Right ventricle myocardium inferior (tissue), 1 donor: ENCODE measurements at places on chromosomes 3 and 15. TPM values are rescaled to one million over a fixed set of nuclear protein-coding genes. Genes with fewer than 3 reads are reported as not detected.

GRCh38 chr15:101810876-101811275 lies 1.1 kb upstream of the OR4F15 start:
- no peak for DNase-seq

The CHRNA3 gene
- 0.08 TPM for total RNA-seq

The BCHE gene
- 5.5 TPM for total RNA-seq

The PLOD2 gene
- 19.7 TPM for total RNA-seq

DNA sequence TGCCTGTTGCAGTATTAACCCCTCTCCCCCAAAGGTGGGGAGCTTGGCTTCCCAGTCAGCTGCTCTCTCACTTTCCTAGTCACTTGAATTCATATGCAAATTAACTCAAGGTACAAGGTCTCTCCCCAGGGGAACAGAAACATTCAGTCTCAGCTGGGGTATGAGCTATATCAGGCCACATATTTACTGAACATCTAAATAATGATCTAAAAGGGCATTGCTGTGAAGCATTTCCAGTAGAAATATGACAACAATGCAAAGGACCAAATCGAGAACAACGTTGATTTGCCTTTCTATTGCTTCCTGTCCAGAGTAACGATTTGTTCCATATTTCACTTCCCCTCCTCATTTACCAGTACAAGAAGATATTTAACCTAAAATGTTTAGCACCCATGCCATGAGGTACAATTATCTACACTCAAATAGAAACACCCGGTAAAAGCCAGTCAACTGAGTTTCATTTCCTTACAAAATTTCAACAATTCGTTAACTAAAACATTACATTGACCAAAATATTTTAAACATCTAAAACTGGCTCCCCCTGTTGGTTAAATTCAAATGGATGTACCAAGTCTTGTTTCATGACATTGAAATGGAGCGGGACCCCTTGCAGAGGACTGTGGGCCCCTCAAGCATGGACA lies 36.5 kb upstream of the KLHL6 start:
- DNase-seq: no peak

- no peak for DNase-seq
Measured at GRCh38 chr3:89072642-89073041, 34.8 kb upstream of the EPHA3 start.

The DHFR2 gene
- total RNA-seq: 2.7 TPM

GRCh38 chr15:56760186-56760585 lies 26.9 kb upstream of the ZNF280D start:
- no peak for DNase-seq

The LRRC2 gene
- total RNA-seq: 110 TPM

DNA sequence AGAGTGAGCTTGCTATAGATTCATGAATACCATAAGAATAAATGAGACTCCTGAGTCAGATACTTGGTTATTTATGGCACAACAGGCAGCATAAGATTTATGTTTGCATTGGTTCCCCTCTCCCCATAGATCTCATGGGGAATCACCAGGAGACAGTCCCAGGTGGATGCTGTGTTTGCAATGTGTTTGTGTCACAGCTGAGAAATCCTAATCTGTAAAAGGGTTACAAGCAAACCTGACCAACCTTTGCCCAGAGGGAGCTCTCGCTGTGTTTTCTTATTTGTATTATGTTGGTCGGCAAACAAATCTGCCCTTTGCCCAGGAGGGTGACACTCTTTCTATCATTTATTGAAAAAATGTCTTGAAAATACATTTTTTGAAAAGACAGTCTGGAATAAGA lies 236.2 kb downstream of the ZPLD1 start:
- no peak for DNase-seq

The LRRC3B gene
- total RNA-seq: 0.38 TPM

The NR1I2 gene
- not detected for total RNA-seq

- no peak for DNase-seq
Measured at GRCh38 chr3:151468284-151468917, 7.5 kb upstream of the IGSF10 start.

GRCh38 chr3:134308350-134308891 lies 57.8 kb upstream of the RYK start:
- DNase-seq: no peak

DNA sequence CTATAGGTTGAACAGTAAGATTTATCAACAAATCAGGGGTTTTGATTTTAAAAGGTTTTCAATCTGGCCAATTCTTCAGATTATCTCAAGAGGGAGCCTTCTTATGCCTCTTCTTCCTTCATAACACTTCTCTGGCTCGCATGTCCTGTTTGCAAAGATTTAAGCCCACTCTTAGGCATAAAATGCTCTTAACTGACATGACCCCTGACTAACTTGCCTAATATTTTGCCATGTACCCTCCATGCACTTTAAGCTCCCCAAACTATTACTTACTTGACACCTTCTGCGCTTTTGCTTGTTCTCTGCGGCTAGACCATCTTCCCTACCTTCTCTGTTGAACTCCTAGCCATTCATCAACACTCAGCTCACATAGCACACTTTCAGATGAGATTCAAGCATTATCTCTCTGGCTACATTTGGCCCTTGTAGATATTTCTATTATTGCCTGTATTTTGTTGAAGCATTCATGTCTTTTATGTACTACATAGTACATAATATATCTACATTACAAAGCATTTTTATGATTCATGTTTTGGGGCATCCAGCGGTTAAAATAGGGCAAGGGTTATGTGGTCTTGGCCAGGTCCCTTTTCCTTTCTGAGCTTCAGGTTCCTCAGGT lies 1.0 kb upstream of the ARIH1 start:
- DNase-seq: no peak

GRCh38 chr15:75061272-75061671 lies 37.9 kb downstream of the PPCDC start:
- no peak for DNase-seq

GRCh38 chr15:24823473-24823872 lies 131.3 kb upstream of the SNRPN start:
- no peak for DNase-seq

The GABRB3 gene
- total RNA-seq: 2.2 TPM

- no peak for DNase-seq
Measured at GRCh38 chr15:53110999-53111398, 320.9 kb upstream of the ONECUT1 start.

DNA sequence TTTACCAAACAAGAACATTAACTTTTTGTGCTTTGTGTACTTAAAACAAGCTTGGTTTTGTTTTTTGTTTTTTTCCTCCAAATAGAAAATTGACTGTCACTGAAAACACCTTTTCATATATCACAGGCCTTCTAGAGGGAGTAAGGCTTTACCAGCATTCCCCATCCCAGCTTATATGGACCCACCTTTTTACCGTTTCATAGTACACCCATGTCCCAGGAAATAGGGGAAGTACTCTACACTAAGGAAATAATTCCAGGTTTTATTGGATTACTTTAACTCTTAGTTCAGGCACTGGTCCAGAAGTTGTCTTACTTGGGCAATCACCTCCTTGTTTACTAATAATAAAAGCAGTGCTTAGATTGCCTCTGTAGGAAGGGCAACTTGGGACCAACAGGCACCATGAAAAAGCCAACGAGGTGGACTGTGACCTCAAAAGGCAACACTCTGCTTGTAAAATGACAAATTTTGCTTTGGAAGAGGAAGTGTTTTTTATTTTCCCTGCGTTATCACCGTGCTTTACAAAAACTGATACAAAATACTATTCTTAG lies 26.2 kb downstream of the HMG20A start:
- DNase-seq: no peak
